A549 treated with CORT108297 at 1 μM for 4 hours (cell line): ENCODE measurements at places on chromosomes 1 and 21. TPM values are rescaled to one million over a fixed set of nuclear protein-coding genes. Genes with fewer than 3 reads are reported as not detected.

The CELA3A gene
- not detected in 5 replicates for total RNA-seq

The GSTM5 gene
- total RNA-seq, result not detected in 5 replicates

The MRAP gene
- not detected in 5 replicates for total RNA-seq

The DISC1 gene
- total RNA-seq, result 0.12 to 0.35 TPM (median 0.18 TPM) in 5 replicates

The TATDN3 gene
- total RNA-seq, result 11.4 to 15.5 TPM (median 12.1 TPM) in 5 replicates

The TMPRSS3 gene
- 0.14 to 0.42 TPM (median 0.19 TPM) in 5 replicates for total RNA-seq

The FAM167B gene
- total RNA-seq, result 0.44 to 0.87 TPM (median 0.66 TPM) in 5 replicates

The OLFML3 gene
- 3.7 to 4.0 TPM (median 3.8 TPM) in 5 replicates for total RNA-seq
